ENCODE measurements at places on chromosomes 1 and 21.

DNA sequence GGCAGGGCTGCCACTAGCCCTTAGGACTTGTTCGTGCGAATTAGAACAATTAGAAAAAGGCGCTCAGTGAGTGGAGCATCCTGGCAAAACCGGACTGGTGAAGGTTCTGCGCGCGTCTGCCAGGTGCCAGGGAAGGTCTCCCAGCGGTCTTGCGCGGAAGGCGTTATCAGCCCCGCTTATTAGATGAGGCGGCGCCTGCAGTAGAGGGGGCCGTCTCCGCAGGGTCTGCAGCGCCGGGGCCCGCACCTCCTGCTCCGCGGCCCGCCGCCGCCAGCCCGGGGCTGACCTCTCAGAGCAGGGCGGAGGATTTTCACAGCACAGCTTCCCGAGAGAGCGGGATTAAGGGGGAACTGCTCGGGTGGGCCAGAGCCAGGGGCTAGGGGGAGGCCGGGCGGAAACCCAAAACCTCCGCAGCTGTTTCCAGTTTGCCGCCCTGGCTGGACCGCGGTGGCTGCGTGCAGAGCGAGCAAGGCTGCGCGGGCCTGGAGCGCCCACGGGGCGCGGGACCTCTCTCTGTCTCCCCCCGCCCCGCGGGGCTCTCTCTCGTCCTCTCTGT lies 155.2 kb downstream of the FOXD2 start:
- DNase-seq, result peak; percentile 78

DNA sequence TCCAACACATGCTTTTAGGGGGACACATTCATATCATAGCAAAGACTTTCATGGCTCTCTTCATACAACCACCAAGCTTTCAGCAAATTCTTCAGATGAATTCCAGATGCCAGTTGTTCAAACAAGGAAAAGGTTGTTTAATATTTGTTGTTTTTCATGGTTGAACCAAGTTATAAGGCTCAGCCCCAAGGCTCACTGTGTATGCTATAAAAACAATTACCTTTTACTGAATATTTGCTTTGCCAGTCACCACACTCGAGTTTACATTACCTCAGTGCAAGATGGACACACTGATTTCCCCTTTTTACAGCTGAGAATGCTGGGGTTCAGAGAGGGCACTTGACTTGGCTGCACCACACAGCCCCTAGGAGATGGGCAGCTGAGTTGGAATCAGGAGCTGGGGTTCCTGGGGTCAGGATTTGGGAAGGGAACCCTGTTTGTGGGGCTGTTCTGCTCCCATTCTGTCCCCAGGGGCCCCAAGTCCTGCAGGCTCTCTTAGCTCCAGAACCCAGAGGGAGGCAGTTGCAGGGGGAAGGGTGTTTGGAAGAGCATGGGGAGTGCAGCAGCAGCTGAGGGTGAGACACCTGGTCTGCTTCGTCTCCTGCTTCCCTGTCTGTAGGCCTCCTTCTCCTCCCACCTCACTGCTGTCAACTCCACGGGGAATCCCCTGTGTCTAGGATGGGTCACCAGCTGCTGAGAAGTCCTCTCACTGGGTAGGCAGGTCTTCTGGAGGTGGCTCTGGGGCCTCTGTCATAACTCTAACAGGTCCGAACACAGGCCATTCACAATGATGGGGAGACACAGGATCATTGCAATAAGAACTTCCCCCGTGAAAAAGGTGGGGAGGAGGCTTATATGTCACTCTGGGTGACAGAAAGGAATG lies 12.8 kb upstream of the TMPRSS2 start:
- no peak for DNase-seq

DNA sequence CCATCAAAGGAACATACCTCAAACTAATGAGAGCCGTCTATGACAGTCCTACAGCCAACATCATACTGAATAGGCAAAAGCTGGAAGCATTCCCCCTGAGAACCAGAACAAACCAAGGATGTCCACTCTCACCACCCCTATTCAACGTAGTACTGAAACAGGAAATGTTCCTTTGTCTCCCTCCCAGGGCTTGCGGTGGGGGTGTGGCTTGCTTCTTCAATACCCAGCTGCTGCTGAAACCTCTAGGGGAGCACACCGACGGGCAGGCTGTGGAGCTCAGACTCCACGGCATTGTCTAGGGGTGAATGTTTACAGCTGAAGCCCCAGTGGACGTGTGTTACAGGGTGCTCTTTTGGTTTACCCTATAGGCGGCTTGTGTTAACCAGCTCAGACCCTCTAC lies 30.5 kb upstream of the B3GALT2 start:
- no peak for DNase-seq

GRCh38 chr1:248695451-248696132 lies 7.0 kb downstream of the OR14I1 start:
- no peak for DNase-seq

DNA sequence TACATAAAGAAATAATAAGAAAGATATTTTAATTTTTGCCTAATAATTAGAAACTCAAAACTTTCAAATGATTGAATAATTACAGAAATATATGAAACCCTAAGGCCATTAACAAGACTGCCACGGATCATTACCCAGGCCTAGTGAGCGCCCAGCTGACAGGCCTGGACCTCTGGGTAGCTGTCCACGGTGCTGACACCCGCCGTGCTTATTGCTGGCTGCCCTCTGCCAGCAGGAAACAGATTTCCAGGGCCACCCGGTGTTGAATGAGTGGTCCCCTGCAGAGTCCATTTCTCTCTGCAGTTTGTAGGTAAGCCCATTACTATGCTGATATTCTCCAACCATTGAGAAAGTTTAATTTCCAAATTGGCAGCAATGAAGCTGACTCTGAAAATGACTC lies 254.4 kb upstream of the GJB5 start:
- no peak for DNase-seq

- DNase-seq, result no peak
These were observed 208 bp upstream of the MYBPH start for GRCh38 chr1:203175827-203176241.

Measured in SK-N-SH (cell line).